ENCODE measurements at places on chromosomes 16 and 17. TPM values are rescaled to one million over a fixed set of nuclear protein-coding genes. Genes with fewer than 3 reads are reported as not detected.
A peak's percentile ranks its signal among the peaks of the same experiment; 100 is the strongest.

- DNase-seq: no peak
These were observed 3.1 kb downstream of the TMEM231 start for GRCh38 chr16:75552951-75553350.

GRCh38 chr17:5184288-5184687 lies 7.4 kb downstream of the ZNF594 start:
- DNase-seq: no peak

GRCh38 chr17:55606488-55606815 lies 95.2 kb upstream of the SMIM36 start:
- DNase-seq: no peak

GRCh38 chr17:78340183-78340955 lies 19.5 kb downstream of the SOCS3 start:
- no peak for DNase-seq

- DNase-seq: no peak
These were observed 561.6 kb upstream of the PSMD7 start for GRCh38 chr16:73735018-73735417.

DNA sequence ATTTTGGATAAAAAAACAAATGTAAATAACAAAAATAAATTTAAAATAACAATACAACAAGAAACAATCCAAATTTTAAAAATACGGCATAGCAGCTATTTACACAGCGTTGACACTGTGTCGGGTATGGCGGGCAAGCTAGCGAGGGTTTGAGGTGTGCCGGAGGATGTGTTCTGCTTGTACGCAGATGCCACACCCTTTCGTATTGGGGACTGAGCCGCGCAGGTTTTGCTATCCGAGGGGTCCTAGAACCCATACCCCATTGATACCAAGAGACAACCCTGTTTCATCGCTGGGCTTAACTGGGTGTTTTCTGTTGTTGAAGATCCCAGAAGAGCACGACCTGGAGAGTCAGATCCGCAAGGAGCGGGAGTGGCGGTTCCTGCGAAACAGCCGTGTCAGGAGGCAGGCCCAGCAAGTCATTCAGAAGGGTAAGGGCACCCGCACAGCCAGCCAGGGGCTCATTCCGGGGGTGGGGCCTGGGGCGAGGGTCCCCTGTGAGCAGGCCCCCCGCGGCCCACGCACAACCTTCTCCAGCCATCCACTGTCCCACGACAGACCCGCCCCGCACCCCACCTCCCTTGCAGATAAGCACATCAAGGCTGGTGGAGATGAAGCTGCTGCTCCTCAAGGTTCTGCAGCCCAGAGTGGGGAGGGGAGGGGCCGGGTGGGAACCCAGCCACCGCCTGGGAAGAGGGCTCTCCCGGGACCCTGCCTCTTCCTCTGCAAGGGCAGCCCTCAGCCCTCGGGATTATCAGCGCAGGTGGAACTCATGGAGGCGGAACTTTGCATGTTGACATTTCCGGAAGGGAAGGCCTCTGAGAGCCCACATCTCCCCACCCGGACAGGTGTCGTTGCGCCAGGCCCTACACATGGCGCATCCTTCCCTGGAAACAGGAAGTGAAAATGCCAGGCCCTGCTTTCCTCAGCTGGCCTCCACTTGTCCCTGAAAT lies 51.2 kb upstream of the CHMP6 start:
- peak; percentile 68 for DNase-seq

GRCh38 chr17:28471531-28472342 lies 1.7 kb upstream of the SLC13A2 start:
- DNase-seq: no peak

DNA sequence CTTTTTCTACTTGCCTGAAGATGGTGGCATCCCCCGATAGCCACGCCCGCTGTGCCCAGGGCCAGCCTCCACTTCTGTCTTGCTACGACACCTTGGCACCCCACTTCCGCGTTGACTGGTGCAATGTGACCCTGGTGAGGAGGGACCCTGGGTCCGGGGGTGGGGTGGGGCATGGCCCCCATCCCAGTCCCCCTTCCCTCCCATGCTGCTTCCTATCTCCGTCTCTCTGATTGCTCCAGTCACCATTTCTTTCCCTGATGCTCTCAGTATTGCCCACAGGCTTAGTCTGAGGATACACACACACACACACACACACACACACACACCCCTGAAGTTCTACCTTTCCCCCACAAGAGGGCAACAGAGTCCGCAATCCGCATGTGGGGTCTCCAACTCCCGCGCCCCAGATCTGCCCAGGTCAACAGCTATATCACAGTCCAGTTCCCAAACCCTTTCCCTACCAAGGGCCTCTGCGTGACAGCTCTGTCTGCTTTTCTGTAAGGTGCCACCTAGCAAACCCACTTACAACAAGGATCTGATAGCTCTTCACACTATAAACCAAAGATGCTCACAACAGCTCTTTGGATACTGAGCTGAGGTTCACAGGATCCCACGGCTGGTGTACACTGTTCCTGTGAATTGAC lies 3.4 kb downstream of the SGCA start:
- DNase-seq: no peak

SGCA gene
- total RNA-seq: 99.0 TPM

WSB1 gene
- 206 TPM for total RNA-seq

MARF1 gene
- 60.6 TPM for total RNA-seq

All from posterior vena cava (tissue), 2 donors.